ENCODE measurements at places on chromosomes 3 and 15. TPM values are rescaled to one million over a fixed set of nuclear protein-coding genes. Genes with fewer than 3 reads are reported as not detected.

The CCDC191 gene
- 6.4 TPM for total RNA-seq

The TJP1 gene
- total RNA-seq = 98.1 TPM

The HCLS1 gene
- not detected for total RNA-seq

The SAMMSON gene
- total RNA-seq = not detected

The MYO1E gene
- 49.7 TPM for total RNA-seq

DNA sequence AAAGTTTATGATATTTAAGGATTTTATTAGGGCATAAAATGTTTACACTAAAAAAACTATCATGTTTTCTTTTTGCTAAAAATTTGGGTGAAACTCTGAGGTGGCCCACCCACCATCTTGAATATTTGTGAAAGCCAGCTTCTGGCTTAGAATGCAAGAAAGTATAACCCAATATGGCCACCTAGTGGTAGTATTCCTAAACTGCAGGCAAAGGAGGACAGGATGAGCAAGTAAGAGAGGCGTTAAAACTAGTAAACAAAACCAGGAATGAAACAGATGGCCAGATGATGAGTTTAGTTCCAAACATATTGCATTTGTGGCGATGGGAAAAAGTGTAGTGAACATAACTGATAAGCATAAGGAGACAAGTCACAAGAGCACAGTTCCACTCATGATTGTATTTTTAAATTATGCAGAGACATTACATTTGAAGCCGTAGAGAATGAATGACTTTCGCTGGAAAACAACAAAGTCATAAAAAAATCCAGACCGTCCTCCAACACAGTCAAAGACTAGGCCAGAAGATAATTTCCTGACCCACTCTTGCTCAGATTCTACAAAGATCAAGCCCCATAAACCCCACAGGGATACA, 103.3 kb upstream of the PRTG start:
- peak; percentile 76 for DNase-seq

GRCh38 chr15:67805666-67806516, 19.4 kb upstream of the SKOR1 start:
- DNase-seq = peak; percentile 52

DNA sequence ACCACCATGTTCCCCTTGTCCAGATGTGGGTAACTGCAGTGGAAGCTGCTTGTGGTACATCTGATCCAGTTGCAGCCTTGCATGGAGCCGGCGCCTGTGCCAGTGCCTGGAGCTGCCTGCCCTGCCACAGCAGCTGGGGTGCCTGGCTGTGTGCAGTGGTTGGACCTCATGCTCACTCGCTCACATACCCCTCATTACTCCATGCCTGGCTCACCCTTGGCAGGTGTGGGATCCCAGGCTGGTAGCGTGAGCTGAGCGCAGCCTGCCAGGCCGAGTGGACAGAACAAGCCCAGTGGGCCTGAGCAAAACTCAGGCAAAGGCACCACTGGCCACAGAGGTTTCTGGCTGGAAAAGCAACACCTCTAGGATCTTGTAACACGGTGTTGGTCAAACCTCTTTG, 35.7 kb downstream of the ROPN1B start:
- no peak for DNase-seq

- DNase-seq = no peak
Observed at GRCh38 chr3:125431391-125431790, 56.3 kb upstream of the ZNF148 start.

DNA sequence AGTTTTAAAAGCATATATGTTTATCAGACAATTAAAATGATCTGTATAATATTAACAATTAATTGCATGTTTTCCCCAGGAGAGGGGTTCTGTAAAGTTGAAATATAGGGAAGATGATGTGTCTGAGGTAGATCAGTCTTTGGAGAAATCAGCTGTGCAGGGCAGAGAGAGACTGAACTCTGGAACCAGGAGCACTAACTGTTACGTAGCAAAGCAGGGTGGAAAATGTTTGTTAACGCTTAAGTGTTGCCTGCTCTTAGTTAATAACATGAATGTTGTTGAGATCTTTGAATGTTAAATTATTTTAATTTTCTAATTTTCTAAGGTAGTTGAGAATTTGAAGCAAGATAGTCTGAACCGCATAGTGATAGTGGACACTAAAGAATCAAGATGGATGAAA, 57.5 kb downstream of the NEO1 start:
- no peak for DNase-seq

GRCh38 chr15:98551936-98552562, 96.3 kb upstream of the IGF1R start:
- no peak for DNase-seq

DNA sequence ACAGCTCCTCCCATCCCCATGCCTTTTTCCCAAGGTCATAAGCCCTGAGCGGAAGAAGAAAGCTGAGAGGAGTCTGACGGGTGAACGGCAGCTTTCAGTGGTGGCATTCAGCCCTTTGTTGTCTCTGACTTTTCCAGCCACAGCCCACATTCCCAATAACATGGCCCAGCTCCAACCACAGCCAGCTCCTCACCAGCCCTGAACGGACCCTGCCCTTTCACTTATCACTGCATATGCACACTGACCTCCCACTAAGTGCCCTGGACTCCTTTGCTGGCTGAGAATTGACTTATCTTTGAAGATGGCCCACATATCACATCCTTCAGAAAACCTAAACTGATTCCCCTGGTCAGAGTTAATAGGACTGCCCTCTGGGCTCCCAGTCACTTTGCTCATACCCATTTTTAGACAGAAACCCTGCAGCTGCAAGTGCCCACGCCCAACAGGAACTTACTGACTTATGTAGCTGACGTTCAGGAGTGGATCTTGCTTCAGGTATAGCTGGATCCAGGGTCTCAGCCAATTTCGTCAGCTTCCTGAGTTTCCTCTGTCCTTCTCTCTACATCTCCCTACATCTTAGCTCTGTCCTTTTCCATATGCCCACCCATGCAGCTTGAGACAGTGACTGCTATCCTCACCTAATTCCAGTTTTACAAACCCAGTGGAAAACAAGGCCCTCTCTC, 348.5 kb upstream of the PROK2 start:
- no peak for DNase-seq

- DNase-seq = no peak
Observed at GRCh38 chr3:141261472-141262307, 30.1 kb downstream of the PXYLP1 start.

GRCh38 chr15:60118146-60118545, 114.0 kb downstream of the FOXB1 start:
- peak; percentile 90 for DNase-seq

- DNase-seq = peak; percentile 30
Observed at GRCh38 chr3:127304121-127304744, 16.4 kb upstream of the PRR20G start.

DNA sequence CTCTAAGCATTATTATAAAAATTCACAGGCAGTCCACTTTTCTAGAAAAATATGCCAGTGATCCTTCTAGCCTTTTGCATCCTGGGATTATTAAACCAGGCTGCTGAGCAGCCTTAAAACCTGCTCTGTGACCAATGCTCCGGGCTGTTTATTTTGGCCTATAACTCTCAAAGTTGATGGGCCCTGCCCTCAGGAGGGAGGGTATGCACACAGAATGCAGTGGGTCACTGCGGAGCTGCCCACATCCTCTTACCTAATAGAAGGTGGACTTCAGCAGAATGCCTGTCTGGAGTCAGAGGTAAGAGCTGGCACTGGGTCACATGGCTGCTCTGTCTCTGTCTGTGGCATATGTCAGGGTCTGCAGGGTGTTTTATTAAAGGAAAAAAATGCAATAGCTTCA, 26.0 kb downstream of the CPNE4 start:
- no peak for DNase-seq

GRCh38 chr3:177673112-177673914, 476.0 kb upstream of the TBL1XR1 start:
- no peak for DNase-seq

Data from neural progenitor cell (in vitro differentiated cells).